ENCODE measurements at places on chromosomes 12 and 14.

DNA sequence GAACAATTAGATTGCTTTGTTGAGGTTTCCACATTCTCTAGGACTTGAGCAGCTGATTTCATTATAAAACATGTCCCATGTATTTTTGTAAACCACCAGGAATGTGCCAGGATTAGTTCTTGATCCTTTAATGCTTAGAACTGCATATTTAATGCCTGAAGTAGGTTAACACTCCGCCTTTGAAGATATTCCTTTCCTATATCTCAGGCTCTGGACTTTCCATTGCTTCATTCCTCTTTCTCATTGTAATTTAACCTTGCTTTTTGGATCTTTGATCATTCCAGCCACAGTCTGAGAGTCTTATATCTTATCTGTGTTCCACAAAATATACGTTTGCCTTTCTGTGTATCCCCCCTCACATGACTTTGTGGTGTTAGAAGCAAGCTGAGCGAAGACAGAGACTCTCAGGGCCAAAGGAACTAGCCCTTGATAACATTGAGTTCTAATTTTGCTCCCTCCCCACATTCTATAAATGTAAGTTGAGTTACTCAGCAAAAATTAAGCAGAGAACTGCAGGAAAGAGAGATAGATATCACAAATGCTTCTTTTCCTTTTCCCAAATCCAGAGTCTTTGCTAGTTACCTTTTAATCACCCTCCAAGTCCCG, 2.4 kb upstream of the CLEC1B start:
- DNase-seq, result no peak

DNA sequence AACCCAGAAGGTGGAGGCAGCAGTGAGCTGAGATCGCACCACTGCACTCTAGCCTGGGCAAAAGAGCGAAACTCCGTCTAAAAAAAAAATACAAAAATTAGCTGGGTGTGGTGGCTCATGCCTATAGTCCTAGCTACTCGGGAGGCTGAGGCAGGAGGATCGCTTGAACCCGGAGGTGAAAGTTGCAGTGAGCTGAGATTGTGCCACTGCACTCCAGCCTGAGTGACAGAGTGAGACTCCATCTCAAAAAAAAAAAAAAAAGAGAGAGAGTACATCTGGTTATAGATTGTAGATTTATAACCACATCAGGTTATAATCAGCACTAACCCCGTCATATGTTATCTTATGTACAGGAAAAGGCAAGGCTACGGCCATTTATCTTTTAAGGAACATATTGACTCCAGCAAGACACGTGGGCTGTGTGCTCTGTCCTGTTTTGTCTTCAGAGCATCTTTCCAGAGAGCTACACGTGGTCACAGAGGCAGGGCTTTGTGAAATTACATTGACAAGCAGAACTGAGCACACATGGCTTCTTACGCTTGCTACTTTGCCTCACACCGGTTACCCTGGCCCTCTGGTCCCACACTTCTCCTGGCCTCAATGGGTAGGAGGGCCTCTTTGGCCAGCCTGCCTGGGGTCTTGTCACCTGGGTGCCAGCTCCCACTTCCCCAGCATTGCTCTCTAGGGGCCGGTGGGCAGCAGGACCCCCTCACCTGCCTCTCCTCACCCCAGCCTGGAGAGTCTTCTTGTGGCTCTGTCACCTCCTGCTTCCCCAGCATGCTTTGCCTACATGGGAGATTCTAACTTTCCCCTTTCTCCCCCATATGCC, 6.8 kb upstream of the DYNC1H1 start:
- DNase-seq, result no peak

DNA sequence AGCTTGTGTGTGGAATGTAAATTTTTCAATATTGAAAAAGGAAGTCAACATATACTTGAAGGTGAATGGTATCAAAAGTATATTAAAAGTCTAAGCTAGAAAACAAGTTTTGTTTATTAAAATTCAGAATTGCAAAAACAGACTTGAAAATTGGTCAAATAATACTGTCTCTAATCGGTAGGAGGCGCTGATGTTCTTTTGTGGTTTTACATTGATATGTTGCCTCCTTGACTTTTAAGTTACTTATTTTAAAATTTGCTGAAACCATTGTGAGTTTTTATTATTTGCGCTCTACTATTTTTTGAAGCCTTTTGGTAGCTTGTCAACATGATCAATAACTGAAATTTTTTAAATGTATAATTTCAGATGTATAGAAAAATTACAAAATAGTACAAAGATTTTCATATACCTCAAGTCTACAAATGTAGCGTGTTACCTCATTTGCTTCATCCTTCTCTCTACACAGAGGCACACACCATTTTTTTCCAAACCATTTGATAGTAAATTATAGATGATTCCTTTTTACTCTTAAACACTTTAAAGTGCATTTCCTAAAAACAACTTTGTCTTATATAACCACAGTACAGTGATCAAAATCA, 6.9 kb downstream of the RTRAF start:
- no peak for DNase-seq

- DNase-seq, result no peak
Observed at GRCh38 chr12:102479939-102480338, 424 bp downstream of the IGF1 start.

DNA sequence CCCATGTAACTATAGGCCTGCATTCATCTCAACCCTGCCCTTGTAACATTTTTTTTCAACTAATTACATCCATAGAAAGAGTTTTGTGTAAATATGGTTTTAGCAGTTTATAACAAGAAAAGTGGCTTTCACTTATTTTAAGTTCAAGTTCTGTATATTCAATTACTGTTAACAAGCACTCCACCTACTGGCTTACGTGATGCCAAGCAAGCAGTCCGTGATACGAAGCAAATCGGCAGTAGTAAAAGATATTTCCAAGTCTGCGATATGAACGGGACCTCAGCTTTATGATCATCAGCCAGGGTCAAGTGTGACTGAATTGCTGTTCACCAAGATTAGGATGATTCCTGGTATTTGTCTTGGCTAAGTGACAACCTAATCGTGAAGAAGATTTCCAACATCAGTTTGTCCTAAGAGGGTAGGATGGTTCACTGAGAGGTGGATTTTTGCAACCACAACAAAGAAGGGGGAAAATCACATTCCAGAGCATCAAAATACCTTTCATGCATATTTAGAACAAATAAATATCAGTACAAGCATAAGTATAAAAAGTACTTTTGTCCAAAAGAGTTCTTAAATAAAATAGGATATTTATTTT, 456.2 kb downstream of the FOXG1 start:
- DNase-seq, result no peak

DNA sequence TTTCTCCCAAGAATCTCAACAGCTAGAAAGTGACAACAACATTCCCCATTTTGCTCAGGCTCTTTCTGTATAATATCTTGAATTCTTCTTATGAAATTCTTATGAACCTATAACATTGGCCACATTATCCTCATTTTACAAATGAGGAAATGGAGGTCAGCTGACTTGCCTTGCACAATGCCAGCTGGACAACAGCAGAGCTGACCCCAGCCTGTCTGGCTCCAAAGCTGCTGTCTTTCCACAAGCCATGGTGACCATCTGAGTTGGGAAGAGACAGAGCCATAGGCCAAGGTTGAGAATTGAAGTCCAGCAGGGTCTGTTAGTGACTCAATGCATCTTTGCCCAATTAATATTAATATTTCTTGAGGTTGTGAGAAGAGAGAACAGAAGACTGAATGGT, 87.3 kb downstream of the KSR2 start:
- no peak for DNase-seq

DNA sequence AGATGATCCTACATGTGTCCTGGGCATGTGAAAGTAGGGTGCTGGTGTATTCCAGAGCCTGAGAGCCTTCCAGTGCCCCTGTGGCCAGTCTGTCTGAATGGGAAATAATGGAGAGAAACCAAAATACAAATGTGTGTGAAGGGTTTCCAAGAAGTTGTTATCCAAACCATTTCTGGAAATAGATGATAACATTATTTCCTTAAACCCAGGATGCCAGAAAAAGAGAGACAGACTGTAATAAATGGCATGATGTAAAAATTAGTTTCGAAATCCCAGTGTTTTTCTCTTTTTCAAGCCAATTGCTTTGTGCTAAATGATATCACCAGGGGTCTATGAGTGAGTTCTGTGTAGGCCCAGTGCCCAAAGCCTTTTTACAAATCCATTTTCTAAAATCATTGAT, 175.3 kb downstream of the PHLDA1 start:
- DNase-seq, result no peak

GRCh38 chr12:114218136-114218535, 187.8 kb downstream of the TBX5 start:
- DNase-seq, result no peak

DNA sequence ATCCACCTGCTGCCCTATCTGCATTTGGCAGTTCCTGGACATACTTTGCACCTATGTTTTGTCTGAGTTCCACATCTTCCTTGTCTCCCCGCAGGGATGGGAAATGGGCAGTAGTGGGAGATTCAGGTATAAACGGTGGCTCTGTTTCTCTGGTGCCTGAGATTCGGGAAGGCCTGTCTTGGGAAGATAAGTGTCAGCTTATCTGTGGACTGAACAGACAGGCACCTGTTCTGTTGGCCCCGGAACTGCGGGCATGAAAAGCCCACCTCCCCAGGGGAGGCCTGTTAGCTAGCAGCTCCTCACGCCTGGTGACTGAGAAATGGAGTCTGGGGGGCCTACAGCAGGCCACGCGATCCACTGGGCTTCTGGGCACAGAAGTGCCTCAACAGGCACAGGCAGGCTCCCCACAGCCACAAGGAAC, 5.8 kb downstream of the PHB2 start:
- no peak for DNase-seq
